ENCODE measurements at places on chromosomes 2 and 18.

DNA sequence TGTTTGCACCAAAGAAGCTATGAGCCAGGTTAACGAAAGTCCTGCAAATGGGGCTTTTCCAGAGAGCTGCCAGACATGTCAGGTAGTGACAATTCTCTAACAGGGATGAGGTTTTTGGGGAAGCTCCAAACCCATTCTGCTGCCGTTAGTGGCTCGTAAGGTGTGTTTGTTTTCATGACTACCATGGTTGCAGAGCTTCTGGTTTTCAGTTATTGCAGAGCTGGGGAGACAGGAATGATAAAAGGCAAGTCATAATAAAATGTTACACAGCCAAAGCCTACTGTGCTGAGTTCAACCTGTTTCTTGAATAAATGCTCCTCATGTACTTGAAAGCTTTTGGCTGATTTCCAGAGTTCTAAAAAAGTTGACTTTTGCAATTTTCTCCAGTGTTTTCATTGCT lies 209.2 kb upstream of the STK17B start:
- no peak for DNase-seq

DNA sequence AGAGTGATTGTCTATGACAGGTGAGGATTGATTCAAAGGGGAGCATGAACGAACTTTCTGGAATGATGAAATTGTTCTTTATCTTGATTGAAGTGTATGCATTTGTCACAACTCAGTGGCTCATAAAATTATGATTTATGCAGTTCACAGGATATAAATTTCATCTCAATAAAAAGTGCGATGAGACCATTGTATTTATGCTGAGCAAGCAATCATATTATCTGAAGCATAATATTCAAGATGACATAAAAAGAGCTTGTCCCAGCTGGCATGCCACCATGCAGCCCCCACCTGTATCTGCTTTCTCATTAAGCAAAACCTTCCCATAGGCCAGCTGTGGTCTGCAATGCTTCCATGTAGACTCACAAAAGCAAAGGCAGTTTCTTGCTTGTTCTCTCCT lies 49.6 kb upstream of the TEX51 start:
- DNase-seq: no peak

DNA sequence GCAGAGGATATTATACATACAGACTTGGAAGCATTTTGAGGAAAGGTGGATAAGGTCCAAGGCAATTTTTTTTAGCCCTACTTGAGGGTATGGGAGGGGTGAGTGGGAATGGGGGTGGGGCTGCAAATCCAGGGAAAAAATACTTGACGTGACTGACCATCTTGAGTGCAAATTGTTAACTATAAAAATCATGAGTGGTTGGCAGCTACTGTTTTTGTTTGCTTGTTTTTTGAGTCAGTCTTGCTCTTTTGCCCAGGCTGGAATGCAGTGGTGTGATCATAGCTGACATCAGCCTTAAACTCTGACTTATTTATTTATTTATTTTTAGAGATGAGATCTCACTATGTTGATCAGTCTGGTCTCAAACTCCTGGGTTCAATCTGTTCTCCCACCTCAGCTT lies 458.8 kb downstream of the PIK3C3 start:
- DNase-seq: no peak

DNA sequence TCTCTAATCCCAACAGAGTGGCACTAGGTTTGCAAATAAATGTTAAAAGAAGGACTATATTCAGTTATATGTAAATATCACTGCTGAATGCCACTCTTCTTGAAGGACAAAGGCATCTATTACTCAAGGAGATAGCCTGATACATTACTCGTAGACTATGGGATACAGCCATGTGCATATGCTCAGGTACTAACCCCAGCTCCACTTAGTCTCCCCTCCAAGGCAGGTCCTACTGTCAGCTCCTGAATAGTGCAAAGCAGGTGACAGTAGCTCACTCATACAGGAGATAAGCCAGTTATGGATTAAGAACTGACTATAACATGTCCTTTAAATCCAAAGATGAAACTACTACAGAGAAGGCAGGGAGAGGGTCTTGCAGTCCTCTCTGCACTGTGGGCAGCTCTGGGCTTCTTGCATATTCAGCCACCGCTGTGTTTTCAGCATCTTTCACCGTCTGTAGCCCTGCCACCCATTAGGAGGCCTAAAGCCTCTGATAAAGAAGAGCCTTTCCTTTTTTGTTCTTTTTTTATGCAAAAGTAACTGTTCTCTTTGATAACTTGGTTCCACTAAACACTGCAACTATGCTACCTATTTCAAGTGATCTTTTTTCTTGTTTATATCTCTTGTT lies 135.1 kb upstream of the EPB41L3 start:
- no peak for DNase-seq

- no peak for DNase-seq
These were observed 8.3 kb downstream of the CEBPZ start for GRCh38 chr2:37223131-37223530.

GRCh38 chr2:213164263-213164662 lies 12.9 kb upstream of the IKZF2 start:
- no peak for DNase-seq

DNA sequence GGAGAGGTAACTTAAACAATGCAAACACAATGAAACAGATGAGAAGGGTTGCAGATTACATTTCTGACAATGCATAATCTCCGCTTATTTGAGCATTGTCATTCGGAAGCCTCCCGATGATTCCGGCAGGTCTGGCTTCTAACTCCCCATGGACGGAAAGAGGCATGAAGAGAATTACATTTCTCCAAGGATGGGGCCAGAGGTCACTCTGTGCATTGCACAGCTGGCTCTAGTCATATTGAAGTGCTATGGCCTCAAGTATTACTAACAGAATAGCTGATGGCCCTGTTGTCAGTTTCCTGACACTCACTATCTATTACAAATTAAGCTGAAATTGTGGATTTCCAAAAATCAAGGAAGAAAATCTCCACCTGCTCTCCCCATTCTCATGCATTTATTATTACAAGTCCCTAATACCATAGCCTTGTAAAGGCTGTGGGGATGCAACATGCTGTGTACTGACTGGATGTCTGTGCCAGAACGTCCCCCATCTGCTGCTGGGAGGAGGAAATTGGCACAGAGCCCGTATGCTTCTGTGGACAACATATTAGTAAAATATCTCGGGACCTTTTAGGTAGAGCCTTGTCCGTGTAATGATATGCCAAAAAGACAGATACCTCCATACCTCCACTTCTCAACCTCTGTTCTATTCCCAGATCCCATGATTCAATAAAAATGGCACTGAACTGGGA lies 168.1 kb downstream of the SETBP1 start:
- no peak for DNase-seq

- DNase-seq: no peak
These were observed 57.2 kb upstream of the TACR1 start for GRCh38 chr2:75256485-75256884.

All from CD4-positive, alpha-beta T cell treated with Interleukin-6 for 4 hours (primary cell).